ENCODE measurements at places on chromosomes 3 and 15. TPM values are rescaled to one million over a fixed set of nuclear protein-coding genes. Genes with fewer than 3 reads are reported as not detected.

Gene UPK1B
- total RNA-seq, result not detected

Gene XCR1
- not detected for total RNA-seq

Gene ACTC1
- total RNA-seq, result 11,631 TPM

Gene ZNF860
- 0.16 TPM for total RNA-seq

Gene CP
- 8.1 TPM for total RNA-seq

Gene DENND6A
- 22.1 TPM for total RNA-seq

DNA sequence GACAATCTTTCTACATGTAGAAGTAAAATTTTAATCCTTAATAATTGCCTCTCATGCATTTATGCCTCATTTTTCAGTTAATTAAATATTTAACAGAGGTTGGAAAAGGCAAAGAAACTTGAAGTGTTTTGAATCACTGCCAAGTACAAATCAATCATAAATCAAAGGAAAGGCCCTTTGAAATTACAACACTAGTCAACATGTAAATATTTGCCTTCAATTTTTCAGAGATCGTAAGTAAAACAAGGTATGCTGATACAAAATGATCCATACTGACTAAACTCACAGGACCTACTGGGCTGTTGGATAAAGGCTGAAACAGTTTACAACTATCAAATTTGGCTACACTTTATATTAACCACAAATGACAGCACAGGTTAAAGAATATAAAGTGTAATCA, 33.9 kb downstream of the ZBBX start:
- no peak for DNase-seq

DNA sequence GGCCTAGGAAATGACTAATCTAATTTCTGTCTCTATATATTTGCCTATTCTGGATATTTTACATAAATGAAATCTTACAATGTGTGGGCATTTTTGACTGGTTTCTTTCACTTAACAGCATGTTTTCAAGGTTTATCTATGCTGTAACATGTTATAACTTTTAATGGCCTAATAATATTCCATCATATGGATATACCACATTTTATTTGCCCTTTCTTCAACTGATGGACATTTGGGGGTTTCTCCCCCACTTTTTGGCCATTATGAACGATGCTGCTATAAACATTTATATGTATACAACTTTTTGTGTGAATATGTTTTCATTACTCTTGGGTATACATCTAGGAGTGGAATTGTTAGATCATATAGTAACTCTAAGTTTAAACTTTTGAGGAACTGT, 357.3 kb upstream of the ADAMTS9 start:
- DNase-seq, result no peak

DNA sequence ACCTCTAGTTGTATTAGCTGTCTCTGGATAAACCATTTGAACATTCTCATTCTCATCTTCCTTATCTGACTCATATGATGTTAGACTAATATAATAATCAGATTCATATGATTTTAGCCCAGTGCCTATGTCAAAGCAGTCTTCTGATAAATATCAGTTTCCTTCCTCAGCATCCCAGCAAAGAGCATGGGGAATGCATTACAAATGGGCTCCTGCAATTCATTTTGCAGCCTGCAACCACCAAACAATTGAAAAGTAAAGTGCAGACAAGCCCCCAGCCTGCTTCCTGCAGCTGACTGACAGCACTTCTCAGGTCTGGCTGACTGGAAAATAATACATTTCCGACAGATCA, 78.2 kb upstream of the STAC start:
- DNase-seq, result no peak

- no peak for DNase-seq
These were observed 116.5 kb upstream of the FGF7 start for GRCh38 chr15:49306551-49306950.

DNA sequence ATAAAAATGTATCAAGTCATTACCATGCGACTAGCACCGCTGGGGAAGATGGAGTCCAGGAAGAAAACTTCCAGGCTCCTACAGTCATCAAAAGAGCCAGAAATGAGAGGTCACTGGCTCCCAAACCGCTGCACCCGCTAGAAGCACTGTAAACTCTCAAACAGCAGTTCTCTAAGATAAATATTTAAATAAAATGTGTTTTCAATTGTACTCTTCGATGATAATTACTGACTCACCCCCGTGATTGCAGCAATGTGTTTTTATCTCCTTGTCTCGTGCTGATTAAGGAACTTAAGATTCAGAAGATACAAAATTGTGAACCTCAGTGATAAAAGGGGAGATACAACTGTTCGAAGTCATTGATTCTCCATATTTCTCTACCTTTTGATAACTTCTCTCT, 45.8 kb upstream of the FOXP1 start:
- no peak for DNase-seq

- no peak for DNase-seq
These were observed 393.3 kb downstream of the CACNA2D3 start for GRCh38 chr3:54515441-54516213.

DNA sequence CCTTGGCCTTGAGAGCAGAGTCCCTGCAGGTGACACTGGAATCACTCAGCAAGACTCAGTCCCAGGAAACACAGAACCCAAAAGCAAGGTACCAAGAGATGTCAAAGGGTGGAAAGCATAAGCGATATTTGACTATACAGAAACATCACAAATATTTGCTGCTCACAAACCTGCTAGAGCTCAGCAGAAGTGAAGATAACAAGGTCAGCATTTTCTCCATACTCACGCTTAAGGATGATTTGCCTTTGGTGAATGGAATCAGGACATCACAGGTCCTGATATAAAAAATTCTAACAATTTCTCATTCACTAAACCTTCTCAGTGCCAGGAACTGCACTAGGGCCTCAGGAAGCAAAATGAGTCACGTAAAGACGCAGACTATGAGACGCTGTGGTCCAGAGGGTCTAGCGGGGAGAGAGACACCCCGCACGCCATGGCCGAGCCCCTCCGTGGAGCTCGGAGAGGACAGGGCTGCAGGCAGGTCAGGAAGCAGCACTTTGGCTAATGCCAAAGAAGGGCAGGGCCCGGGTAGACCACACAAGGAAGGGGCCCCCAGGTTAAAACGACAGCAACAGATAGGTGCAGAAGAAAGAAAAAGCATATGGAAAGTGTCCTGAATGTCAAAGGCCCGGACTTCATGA, 10.7 kb downstream of the PCSK6 start:
- peak; percentile 20 for DNase-seq

DNA sequence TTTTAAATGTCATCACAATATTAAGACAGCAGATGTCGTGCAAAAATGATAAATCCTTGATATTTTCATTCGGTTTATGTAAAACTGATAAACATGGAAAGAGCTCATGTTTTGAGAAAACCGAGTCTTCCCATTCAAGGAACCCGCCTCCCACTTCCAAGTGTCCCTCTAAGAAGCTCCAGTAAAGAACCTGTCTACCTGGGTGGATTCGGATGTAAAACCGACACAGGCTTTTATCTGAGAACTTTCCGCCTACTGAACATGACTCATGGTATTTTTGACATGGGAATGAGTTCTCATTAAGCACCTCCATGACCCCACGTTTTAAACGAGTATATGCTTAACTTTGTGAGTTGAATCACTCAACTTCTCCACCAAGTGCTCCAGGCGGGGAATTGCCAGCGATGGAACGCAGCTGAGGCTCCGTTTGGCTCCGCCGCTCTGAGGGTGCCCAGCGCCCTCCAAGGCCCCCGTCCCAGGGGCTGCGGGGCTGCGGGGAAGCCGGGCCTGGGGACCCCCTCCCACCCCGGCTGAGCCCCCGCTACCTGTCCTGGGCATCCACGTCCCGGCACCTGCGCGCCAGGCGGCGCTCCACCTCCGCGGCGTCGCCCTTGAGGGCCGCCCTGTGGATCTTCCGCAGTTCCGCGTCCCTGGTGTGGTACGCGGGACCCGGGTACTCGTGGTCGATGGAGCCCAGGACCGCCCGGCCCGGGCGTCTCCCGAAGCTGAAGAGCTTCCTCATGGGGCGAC, 119.9 kb downstream of the LMLN start:
- peak; percentile 76 for DNase-seq

DNA sequence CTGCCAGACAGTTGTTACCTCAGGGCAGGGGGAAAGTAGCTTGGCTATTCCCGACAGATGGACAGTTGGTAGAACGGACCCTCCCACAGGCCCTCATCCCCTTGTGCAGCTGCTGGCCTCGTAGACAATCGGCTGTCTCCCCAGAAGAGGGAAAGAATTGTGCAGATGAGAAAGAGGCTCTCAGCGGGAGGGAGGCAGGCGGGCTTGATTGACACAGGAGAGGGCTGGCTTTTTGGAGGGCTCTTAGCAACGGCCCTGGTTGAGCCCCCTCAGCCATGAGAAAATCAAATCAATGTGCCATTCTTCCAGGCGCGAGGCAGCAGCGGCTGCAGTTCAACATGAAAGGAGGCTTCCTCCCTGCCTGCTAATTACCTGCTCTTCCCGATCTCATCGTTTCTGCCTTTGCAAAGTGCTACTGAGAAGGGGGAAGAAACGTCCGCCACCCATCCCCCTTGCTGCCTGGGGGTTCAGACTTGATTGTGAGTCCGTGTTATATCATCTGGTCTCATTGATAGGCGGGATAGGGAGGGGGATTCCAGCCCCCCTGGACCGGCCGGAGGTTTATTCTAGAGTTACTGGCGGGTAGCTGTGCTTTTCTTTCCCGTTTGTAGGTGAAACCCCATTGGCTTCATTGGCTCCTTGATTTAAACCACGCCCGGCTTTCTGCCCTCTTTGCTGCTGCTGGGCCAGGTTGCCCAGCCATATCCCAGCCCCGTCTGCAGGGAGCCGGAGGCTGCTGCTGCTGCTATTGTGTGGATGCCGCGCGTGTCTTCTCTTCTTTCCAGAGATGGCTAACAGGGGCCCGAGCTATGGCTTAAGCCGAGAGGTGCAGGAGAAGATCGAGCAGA, at the start of gene TAGLN3:
Gene TAGLN3, plus strand, starts transcription at position 287 of the 848 bp plus-strand sequence. Its CDS starts 501 bp downstream, at position 788.
- DNase-seq, result no peak

GRCh38 chr15:77031376-77032050, 36.6 kb downstream of the PSTPIP1 start:
- DNase-seq, result peak; percentile 74

- no peak for DNase-seq
These were observed 928.1 kb downstream of the ROBO1 start for GRCh38 chr3:78839693-78840092.
